ENCODE measurements at places on chromosomes 1 and 21. TPM values are rescaled to one million over a fixed set of nuclear protein-coding genes. Genes with fewer than 3 reads are reported as not detected.
A peak's percentile ranks its signal among the peaks of the same experiment; 100 is the strongest.

CLDN8 gene
- total RNA-seq = not detected

- H3K27ac ChIP-seq = no peak overlapping the region
- no peaks in the 10 kb centered on the region for H3K36me3 ChIP-seq
- H3K27me3 ChIP-seq = peaks cover 22% of the 10 kb centered on the region
- no peak overlapping the region for H3K4me3 ChIP-seq
- H3K4me1 ChIP-seq = no peaks in the 10 kb centered on the region
- no peak for DNase-seq
Observed at GRCh38 chr1:208272311-208272710, 28.1 kb upstream of the PLXNA2 start.

NBPF10 gene
- 2.0 TPM for total RNA-seq

- H3K4me1 ChIP-seq = peaks cover 9% of the 10 kb centered on the region
- peak; percentile 24 for DNase-seq
- peaks cover 16% of the 10 kb centered on the region for H3K36me3 ChIP-seq
- H3K27ac ChIP-seq = no peak overlapping the region
- H3K4me3 ChIP-seq = no peak overlapping the region
Observed at GRCh38 chr21:42002421-42002958, 7.7 kb downstream of the ZBTB21 start.
